NCI-H345 (cell line): ENCODE measurements at places on chromosomes 1 and 21.

DNA sequence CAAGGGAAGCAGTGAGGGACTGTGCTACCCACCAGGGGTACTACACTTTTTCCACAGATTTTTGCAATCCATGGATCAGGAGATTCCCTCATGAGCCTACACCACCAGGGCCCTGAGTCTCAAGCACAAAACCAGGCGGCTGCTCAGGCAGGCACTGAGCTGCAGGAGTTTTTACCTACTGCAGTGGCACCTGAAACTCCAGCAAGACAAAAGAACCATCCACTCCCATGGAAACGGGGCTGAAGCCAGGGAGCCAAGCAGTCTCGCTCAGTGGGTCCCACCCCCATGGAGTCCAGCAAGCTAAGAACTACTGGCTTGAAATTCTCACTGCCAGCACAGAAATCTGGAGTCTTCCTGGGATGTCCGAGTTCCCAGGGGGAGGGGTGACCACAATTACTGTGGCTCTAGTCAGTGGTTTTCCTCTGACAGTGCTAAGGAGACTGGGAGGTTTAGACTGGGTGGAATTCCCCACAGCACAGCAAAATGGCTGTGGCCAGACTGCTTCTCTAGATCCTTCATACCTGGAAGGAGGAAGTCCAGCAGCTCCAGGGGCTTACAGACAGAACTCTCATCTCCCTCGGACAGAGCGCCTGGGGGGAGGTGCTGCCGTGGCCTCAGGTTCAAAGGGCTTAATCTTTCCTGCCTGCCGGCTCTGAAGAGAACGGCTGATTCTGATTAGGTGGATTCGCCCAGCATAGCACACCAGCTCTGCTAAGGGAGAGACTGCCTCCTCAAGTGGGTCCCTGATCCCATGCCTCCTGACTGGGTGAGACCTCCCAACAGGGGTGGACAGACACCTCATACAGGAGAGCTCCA lies 437.8 kb downstream of the LTN1 start:
- no peak for DNase-seq

GRCh38 chr1:112985123-112985522 lies 29.1 kb upstream of the SLC16A1 start:
- no peak for DNase-seq

- DNase-seq, result no peak
Observed at GRCh38 chr1:5976231-5976630, 16.0 kb downstream of the NPHP4 start.

- DNase-seq, result peak; percentile 13
Observed at GRCh38 chr1:93552741-93553455, 105.0 kb downstream of the FNBP1L start.

- peak; percentile 51 for DNase-seq
Observed at GRCh38 chr1:219416598-219417238, 196.2 kb downstream of the ZC3H11B start.

GRCh38 chr1:37890378-37891014 lies 31.1 kb upstream of the MTF1 start:
- peak; percentile 46 for DNase-seq

DNA sequence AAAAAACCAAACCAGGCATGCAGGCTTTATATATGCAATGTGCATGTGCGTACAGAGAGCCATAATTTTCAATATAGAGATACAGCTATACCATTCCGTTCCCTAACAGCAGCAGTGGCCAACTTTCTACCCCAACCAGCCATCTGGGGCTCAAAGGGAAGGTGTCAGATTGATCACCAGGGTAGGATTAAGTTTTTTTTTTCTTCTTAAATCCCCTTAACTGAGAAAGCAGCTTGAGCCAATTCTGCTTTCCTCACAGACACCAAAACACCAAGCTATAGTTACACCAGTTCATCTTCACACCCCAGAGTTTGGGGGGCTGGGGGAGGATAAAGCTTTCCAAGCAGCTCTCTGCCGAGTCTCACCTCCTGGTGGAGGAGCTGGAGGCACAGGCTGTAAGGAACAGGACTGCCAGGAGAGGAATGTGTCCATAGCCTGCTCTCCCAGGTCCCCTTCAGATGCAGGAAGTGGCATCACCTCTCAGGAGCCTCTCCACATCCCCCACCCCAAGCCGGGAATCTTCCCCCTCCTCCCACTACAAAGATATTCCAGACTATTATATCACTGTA lies 87.9 kb downstream of the SSBP3 start:
- no peak for DNase-seq

GRCh38 chr21:37899146-37899545 lies 17.1 kb downstream of the KCNJ6 start:
- DNase-seq, result no peak

- no peak for DNase-seq
Observed at GRCh38 chr21:33881689-33882440, 33.7 kb downstream of the ATP5PO start.

GRCh38 chr1:14884614-14885175 lies 268.9 kb upstream of the TMEM51 start:
- no peak for DNase-seq

- no peak for DNase-seq
Observed at GRCh38 chr1:102472520-102472919, 475.8 kb upstream of the OLFM3 start.

GRCh38 chr1:40915581-40915980 lies 53.4 kb upstream of the CITED4 start:
- DNase-seq, result no peak

DNA sequence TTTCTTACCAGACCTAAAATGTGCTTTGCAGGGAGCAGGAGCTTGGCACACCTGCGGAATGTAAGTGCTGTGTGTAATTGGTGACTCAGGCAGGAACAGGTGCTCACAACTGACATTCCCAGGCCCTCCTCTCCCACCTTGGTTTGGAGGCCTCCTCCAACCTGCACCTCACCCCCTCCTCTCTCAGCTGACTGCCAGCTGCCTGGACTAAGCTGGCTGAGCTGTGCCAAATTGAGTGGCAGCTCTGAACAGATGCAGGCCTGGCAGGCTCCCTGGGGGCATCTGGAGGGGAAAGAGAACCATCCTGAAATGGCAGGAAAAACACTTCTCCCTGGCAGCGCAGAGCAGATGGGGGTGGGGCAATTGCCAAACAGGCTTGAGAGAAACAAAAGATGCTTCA lies 91.7 kb upstream of the PGBD5 start:
- peak; percentile 85 for DNase-seq

- no peak for DNase-seq
Observed at GRCh38 chr1:64855557-64855956, 110.7 kb downstream of the RAVER2 start.

GRCh38 chr1:97797403-97798183 lies 123.2 kb downstream of the DPYD start:
- DNase-seq, result no peak

- DNase-seq, result no peak
Observed at GRCh38 chr1:10007169-10007568, 10.1 kb downstream of the RBP7 start.

DNA sequence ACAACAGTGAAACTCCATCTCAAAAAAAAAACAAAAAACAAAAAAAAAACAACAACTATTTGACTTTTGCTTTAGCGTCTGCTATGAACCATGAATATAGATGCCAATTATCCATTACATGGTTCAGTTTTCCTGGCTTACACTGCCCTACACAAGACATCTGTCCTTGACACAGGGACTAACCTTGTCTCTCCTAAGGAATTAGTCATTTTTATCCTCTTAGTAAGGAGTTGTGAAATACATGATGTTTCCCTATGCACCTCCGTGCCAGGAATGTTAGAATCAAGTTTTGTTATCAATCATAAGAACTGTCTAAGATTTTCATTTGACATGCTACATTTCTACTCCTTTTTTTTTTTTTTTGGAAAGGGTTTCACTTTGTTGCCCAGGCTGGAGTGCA lies 241.8 kb downstream of the KIF26B start:
- no peak for DNase-seq

- peak; percentile 31 for DNase-seq
Observed at GRCh38 chr1:31243501-31244286, 4.0 kb upstream of the NKAIN1 start.

GRCh38 chr1:3022976-3023375 lies 1.7 kb downstream of the ACTRT2 start:
- DNase-seq, result no peak

- DNase-seq, result no peak
Observed at GRCh38 chr1:119108988-119109387, 31.5 kb downstream of the WARS2 start.

DNA sequence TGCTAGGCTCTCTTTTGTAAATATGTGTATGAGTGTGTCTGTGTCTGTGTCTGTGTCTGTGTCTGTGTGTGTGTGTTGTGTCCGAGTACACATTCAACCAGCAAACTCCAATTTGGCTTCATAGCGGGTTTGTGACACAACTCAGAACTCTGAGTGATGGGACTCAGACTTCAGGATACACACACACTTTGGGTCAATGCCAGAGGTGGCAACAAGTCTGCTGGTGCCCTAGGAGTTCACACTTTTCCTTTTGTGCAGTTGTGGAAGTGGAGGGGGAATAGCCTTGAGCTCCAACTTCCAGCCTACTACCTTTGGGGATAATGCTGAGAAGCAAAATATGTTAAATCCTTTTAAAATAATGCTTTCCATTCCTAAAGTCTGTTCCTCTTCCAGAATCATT lies 16.6 kb upstream of the TBX15 start:
- no peak for DNase-seq

DNA sequence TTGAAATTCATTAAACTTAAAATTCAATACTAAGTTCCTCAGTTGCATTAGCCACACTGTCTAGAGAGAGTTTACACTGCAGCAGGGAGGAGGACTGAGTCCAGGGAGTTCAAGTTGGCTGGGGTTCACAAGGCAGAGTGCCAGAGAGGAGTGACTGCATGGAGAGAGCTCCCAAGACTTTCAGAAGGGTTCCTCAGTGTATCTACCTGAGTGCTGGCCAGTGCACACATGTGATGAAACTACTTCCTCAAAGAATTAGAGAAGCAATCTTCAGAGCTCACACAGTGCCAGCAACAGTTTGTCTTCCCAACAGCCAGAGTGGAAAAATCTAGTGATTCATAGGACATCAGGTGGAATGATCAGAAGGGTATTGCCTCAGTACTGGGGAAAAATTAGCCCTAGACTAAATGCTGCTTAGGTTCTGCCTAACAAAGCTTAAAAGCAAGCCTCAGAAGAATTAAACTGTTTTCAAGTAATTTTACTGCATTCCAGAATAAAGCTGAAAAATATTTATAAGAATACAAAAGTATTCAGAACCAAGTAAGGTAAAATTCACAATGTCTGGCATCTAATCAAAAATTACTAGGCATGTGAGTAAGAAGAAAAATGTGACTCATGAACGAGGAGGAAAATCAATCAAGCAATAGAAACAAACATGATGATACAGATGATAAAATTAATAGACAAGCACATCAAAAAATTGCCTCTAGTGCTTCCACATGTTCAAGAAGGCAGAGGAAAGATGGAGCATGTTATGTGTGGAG lies 10.4 kb upstream of the WNT3A start:
- DNase-seq, result no peak

- no peak for DNase-seq
Observed at GRCh38 chr1:38685388-38685787, 174.2 kb downstream of the RRAGC start.

- no peak for DNase-seq
Observed at GRCh38 chr1:67230539-67230938, 64.3 kb downstream of the IL23R start.

- peak; percentile 73 for DNase-seq
Observed at GRCh38 chr1:76256289-76257223, 182.0 kb downstream of the ST6GALNAC3 start.

GRCh38 chr1:228109962-228110488 lies 926 bp upstream of the MRPL55 start:
- no peak for DNase-seq

- no peak for DNase-seq
Observed at GRCh38 chr1:234572966-234573365, 37.0 kb downstream of the IRF2BP2 start.
